Stimulated activated CD4-positive, alpha-beta T cell treated with anti-CD3 and anti-CD28 coated beads, Interleukin-4, amount 100 ng/mL, for 4 hours (primary cell): ENCODE measurements at places on chromosomes 3 and 15.

- no peak for DNase-seq
Observed at GRCh38 chr3:141305436-141305835, 62.9 kb upstream of the ZBTB38 start.

- no peak for DNase-seq
Observed at GRCh38 chr15:69609176-69609575, 156.6 kb downstream of the RPLP1 start.

DNA sequence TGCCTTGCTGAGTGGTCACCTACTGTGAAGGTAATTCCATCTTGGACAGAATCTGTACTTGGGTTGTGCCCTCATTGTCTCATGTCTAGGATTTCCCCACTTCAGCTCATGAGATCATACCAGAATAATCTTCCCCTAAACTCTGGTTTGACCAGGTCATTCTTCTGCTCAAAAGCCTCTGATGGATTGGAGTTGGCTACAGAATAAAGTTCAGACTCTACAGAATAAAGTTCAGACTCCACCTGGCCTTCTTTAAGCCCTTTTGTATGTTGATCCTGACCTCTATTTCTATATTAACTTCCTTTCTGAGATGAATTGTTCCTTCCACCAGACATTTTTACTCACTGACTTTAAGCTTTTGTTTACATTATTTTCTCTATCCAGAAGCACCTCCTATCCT, 6.4 kb upstream of the GLCE start:
- DNase-seq: no peak

DNA sequence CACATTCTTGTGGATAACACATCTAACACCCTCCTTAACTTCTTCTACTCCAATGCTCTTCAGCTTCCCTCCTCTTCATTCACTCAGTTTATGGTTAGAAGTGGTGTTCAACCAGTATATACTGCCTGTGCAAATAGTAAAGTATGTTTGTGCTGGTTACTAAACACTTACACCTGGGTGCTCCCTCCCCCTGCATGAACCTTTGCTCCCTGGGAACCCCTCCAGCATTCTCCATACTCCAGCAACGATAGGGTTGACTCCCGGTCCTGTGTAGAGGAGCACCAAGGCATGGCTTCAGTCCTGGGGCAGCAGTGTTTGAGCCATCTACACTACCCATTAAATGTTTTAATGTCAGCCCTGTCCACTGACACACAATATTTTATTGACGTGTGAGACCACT, 407.5 kb upstream of the DPH6 start:
- DNase-seq: no peak

DNA sequence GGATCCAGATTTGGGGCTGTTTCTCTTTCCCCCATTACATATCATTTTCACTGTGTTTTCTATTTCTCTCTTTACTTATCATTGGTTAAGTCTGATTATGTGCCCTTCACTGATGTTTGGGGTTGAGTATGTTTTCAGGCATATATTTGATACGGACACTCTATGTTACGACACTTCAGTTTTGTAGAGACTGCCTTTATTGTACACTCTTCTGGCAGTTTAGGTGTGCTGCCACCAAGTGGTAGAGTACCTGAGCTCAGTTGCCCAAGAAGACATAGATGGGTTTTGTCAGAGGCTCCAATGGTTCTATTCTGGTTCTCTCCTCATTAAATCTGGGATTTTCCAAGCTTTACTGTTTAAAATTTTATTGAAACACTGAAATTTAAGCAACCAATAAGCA, 255.0 kb upstream of the ROPN1 start:
- no peak for DNase-seq

DNA sequence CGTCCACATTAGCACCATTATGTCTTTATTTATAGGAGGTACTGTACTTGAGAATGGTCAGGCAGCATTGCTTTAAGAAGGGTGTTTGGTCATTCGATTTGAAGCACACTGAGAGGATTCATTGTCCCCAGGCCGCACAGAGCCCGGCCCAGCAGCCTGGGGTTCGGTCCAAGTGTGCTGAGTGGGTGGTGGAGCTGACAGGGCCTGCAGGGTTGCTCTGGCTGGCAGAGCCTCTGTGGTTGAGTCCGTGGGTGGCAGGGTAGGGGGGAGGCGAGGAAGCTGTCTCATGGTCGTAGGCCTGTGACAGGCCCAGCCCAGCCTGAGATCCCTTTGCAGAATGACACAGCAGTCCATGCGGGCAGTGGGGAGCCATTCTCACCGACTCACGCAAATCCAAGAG, 227.7 kb upstream of the TOPAZ1 start:
- no peak for DNase-seq

- DNase-seq: peak; percentile 37
Observed at GRCh38 chr3:39101022-39101689, 6.3 kb downstream of the GORASP1 start.

- DNase-seq: peak; percentile 66
Observed at GRCh38 chr3:196837819-196838420, 29.8 kb upstream of the SENP5 start.

GRCh38 chr15:79394231-79394630, 37.9 kb upstream of the MINAR1 start:
- DNase-seq: no peak

DNA sequence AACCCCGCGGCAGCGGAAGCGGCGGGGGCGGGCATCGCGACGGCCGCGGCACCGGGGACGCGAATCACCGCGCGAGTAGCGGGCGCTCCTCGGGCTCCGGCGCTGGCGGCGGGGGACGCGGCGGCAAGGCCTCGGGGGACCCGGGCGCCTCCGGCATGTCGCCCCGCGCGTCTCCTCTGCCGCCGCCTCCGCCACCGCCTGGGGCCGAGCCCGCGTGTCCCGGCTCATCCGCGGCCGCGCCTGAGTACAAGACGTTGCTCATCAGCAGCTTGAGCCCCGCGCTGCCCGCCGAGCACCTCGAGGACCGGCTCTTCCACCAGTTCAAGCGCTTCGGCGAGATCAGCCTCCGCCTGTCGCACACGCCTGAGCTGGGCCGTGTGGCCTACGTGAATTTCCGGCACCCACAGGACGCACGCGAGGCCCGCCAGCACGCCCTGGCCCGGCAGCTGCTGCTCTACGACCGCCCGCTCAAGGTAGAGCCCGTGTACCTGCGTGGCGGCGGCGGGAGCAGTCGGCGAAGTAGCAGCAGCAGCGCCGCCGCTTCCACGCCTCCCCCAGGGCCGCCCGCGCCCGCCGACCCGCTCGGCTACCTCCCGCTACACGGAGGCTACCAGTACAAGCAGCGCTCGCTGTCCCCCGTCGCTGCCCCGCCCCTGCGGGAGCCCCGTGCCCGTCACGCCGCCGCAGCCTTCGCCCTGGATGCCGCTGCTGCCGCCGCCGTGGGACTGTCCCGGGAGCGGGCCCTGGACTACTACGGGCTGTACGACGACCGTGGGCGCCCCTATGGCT, 675 bp downstream of the RBM15B start:
- peak; percentile 58 for DNase-seq

GRCh38 chr15:35725353-35725752, 179.4 kb upstream of the DPH6 start:
- DNase-seq: no peak

GRCh38 chr3:11459186-11459824, 184.4 kb downstream of the VGLL4 start:
- no peak for DNase-seq

DNA sequence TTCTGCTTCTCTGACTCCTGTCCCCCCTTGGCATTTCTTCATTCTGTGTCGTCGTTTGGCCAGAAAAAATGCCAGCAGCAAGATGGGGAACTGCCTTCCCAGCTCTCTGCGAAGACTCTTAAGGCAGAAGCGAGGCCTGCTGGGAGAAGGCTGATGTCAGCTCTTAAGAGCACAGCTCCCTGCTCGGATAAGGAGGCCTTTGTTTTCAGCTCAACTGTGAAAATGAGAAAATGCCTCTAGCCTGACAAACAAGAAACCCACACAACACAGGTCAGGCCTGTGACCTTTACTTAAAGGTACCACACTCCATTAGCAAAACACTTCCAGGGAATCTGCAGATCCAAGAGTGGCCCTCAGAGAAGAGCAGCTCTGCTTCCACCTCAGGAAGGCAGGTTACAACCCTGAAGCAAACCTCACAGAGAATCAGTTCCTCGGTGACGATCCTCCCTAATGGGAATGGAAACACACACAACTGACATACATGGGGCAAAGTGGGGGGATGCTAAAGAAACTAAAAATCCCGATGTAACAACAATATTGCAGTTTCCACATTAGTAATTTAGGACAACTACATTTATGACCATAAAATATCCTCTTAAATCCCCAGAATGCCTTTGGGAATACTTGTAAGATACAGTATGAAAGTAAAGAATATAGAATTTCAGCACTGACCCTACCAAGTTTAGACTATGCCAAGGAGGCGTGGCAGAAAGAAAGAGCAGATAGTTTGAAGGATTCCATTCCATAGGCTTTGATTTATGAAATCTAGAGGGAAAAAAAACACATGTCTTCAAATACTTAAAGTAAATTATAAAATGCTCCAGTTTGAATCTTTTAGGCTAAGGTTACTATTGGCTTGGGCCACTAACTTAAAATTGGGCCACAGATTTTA, 52.1 kb downstream of the VGLL4 start:
- DNase-seq: no peak

GRCh38 chr3:7820969-7821368, 680.7 kb upstream of the LMCD1 start:
- DNase-seq: no peak

DNA sequence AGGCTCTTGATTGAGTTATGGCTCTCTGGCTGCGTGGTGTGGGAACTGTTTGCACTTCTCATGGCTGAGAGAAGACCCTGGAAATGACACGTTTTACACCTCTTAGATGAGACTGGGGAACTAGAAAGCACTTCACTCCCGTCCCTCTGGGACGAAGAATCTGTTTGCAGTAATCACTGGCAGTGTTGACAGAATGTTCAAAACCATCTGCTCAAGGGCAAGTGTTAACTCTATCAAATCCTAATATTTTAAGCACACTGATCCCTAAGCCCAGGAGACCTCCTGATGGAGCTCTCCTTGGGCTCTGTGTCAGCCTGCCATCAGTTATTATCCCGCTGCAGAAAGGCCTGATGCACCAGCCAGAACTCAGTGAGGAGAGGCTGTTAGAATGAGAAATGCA, 323.8 kb upstream of the DNAJC19 start:
- no peak for DNase-seq

DNA sequence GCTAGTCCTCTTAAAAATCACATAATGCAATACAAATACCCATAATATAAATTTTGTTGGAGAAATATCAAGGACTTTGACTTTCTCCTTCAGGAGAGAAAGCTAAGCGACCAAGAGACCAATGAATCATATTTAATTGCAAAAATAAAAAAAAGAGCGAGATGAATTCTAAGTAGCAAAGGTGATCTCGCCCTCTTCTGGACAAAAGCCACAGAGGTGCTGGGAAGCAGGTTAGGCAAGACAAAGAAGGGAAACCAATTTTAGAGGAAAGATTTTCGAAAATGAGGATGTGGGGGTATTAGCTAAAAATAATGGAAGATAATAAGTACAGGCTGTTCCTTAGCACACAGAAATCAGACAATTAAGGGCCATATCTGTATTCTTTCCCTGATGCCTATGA, 111.4 kb upstream of the PLAAT1 start:
- no peak for DNase-seq

GRCh38 chr3:141796889-141797781, 33.9 kb downstream of the GRK7 start:
- no peak for DNase-seq

DNA sequence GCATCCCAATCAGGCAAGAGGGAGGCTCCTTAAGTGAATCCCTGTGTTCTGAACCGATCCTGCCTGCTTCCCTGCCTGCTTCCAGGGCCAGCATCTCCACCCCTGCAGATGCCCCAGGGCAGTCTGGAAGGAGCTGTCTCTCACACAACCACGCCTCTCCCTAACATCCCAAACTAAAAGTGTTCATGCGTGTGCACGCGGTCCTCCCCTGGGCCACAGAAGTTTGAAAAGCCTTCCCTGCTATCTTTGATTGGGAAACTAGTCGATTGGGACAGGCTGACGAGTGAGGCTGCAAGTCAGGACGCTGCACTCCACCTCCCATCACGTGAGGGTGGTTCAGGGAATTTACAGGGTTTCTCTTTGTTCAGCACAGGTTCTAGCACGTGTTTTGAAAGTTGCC, 340.9 kb upstream of the ICE2 start:
- DNase-seq: no peak

DNA sequence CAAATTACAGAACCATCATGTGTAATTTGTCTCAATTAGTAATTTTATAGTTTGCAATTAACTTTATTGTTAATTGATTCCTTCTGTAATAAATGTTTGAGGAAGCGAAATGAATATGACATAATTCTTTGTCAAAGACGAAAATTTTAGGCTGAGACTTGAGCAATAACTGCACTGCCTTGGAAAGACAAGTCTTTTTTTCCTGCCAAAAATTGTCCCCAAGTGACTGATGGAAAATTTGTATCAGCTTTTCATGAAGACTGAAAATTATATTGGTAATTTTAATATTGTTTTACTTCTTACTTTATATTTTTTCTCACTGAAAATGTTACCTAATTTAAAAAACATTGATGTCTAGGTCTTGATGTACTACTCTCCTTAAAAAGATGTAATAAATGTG, 622.6 kb downstream of the NLGN1 start:
- no peak for DNase-seq

DNA sequence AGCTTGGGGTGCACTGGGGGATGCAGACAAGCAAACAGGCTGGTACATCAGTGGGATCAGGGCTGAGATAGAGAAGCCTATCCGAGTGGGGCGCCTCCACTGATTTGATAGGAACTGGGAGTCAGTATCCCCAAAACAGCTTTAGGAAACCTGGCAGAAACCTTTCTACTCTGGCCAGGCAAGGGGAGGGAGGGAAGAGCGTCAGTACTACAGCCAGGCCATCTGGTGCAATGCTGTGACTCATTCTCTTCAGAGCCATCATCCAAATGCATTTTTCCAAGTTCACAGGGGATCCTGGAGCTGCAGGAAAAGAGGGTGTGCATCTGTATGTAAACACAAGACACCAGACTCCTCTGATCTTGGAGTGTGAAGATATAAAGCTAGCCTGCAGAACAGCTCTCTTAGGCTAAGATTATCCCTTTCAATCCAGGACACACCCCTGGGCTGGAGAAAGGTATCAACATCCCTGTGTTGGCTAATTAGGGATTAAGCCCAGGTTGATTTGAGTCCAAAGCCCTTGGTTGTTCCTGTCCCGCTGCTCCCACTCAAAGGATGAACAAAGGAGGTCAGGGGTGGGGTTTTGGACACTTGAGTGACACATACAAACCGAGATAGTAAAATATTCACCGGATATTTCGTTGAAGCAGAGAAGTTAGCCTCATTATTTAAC, 9.3 kb downstream of the GALNT15 start:
- DNase-seq: no peak

- DNase-seq: no peak
Observed at GRCh38 chr3:55194376-55194775, 266.5 kb upstream of the LRTM1 start.

- DNase-seq: no peak
Observed at GRCh38 chr3:14424711-14425580, 22.5 kb downstream of the SLC6A6 start.

GRCh38 chr3:159632128-159632527, 356.5 kb upstream of the IL12A start:
- DNase-seq: no peak

DNA sequence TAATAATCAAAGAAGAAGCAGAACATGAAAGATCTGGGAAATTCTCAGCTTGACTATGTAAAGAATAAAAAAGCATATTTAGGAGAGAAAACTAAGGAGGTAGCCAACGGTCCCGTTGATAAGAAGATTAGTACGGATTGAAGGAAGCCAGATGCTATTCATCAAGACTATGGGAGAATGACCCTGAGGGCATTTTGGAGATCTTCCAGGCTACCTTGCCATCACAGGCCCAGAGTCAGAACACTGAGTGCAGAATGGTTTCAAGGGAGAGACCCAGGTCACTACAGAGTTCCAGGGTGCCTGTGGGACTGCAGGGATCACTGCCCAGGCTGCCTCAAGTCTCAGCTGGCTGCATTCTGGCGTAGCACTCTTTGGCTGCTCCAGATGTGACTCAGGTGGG, 752.9 kb upstream of the ARPP21 start:
- no peak for DNase-seq
